ENCODE measurements at places on chromosomes 16 and 17.

DNA sequence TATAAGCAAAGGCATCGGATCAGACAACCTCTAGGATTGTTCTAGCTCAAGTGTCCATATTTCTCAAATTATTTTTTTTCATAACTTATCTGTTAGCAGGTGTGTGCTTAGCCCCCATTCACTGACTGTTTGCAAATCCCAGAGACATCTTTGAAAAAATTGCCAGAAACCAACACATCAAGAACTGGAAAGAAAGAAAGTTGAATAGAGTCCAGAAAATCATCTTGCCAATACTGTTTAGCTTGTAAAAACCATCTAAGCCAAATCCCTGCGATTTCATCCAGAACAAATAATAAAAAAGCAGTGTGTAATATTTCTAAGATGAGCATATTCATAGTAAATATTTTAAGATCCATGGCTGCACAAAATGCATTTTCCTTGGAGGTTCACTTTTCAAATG lies 64.5 kb downstream of the WSCD1 start:
- DNase-seq, result no peak

DNA sequence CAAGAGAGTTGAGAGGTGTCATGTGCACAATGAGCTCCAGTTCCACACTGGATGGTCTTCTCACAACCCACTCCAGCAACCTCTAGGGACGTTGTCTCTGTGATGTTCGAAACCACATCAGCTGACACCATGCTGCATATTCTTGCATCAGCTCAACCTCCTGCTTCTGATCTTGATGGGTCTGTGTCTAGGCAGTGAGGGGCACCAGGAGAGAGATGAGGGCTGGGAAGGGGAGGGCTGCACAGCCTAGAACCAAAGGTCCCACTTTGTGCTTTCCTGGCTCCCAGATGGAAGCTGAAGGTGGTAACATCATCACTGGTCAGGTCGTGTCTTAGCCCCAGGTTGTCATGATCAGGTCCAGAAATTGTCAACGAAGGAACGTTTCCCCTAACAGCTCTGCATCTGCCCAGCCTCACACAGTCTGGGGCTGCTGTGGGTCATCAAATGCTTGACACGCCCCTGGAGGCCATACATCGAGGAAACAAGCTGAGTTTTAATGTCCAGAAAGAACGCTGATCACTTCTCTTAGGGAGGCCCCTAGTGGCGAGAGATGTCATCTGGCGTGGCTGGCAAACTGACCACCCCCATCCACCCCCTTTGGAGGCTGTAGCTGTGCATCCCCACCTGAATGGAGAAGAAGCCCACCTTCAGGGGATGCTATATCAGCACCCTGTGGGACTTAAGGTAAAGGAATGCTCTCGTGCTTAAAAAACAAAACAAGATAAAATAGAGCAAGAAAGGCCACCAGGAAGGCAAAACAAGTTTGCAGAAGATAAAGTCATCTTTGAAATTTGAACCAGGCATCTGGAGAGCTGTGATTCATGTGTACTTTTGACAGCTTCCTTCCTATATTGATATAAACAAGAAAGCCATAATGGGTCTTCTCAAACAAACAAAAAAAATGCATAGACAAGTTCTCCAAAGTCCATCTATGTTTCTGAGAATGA lies 58.3 kb downstream of the WIPI1 start:
- DNase-seq, result peak; percentile 39

GRCh38 chr17:43713494-43714162 lies 45.0 kb downstream of the SOST start:
- DNase-seq, result no peak

GRCh38 chr17:36214918-36215317 lies 4.1 kb downstream of the CCL4L2 start:
- DNase-seq, result no peak

DNA sequence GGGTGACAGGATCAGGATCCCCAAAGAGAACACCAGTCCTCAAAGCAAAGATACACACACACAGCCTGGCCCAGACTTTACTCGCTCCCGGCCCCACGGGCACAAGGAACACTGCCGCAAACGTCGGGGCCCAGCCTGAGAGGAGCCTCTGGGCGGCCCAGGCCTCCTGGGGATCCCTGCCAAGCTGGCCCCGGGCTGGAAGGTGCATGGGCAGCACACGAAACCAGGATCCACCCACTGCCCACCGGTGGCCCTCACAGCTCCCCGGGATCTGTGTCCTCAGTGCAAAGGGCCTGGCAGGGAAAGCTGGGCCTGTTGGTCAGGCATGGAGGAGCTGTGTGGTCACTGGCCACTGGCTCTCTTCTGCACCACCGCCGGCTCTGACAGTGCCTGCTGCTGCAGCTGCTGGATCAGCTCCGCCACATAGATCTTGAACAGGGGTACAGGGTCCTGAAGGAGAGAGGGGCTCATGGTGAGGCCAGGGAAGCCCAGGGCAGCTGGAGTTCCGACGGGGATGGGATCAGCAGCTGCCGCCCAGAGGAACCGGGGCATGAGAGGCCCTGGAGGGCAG lies 2.9 kb downstream of the MRPL28 start:
- no peak for DNase-seq

Data from LNCaP clone FGC (cell line).